ENCODE measurements at places on chromosomes 7 and 10. TPM values are rescaled to one million over a fixed set of nuclear protein-coding genes. Genes with fewer than 3 reads are reported as not detected.

Gene TRPV5
- total RNA-seq: not detected

Gene IGF2BP3
- 2.1 TPM for total RNA-seq

Gene ZNF488
- not detected for total RNA-seq

Gene RPS24
- total RNA-seq: 2,730 TPM

Gene CALHM3
- not detected for total RNA-seq

Gene ANKRD61
- under 0.01 TPM for total RNA-seq

Gene PKD2L1
- total RNA-seq: not detected

Gene CYP2C19
- total RNA-seq: not detected

Gene VWDE
- not detected for total RNA-seq
